Kidney glomerular epithelial cell (primary cell): ENCODE measurements at places on chromosomes 7 and 10.

DNA sequence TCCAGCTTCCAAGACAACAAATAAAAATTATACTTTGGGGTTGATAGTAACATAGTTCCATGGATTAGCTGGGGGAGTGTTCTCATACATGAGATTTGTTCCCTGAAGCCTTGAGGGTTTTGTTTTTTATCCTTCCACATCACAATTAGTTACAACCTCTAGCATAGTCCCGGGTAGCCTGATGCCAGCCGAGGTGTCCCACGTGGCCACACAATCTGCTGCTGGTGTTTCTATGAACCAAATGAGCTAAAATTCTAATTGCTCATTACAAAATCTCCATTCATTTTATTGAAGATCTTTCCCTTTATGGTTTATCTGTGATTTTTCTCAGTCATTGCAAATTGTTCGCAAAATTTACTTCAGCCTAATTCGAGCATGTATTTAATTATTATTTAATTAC, 84.7 kb downstream of the CACNA2D1 start:
- no peak for DNase-seq

- no peak for DNase-seq
These were observed 762.0 kb upstream of the IGFBP3 start for GRCh38 chr7:46682836-46683624.

DNA sequence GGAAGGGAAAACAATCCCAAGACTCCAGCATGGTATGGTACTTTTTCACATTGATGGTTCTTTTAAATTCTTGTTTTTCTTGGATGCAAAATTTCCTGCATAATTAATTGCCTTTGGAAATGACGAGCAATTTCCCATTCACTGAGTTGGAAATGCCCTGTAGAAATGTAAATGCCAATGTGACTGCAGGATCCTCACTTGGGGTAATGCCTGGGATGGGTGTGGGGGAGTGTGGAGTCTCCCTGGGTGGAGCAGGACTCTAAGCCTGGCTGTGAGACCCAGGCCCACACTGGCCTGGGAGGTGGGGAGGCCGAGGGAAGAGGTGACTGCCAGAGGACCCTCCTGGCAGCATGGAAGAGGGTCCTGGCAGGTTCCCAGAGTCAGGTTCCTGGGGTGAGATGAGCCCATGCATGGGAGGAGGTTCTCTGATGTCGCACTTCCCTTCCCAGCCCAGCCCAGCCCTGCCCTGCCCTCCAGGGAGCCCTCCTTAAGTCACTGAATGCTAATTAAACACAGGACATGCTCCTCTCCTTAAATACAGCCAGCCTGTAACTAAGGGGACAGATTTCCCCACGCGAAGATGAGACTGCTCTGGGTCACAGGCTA, 157.9 kb downstream of the GFRA1 start:
- no peak for DNase-seq

GRCh38 chr10:47420305-47421056, 36.4 kb upstream of the ZNF488 start:
- no peak for DNase-seq

- no peak for DNase-seq
These were observed 177.1 kb downstream of the USP6NL start for GRCh38 chr10:11434324-11434723.

DNA sequence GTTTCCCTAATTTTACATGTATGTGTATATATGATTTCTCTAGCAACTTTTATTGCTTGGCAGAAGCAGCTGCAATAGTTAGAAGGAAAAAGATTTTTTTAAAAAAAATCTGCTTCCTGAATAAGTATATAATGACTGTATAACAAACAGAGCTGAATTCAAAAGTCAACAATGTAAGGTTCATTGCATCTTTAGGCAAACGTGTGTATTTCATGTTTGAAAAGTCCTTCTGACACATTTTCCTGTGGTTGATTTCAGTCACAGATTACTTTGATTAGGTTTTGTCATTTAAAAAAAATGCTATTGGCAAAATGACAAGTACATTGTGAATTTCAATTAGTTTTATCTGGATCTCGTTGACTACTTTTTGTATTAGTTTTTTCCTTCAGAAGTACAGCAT, 231.0 kb downstream of the CSTF2T start:
- no peak for DNase-seq

GRCh38 chr10:4850397-4850796, 24.4 kb downstream of the AKR1E2 start:
- no peak for DNase-seq

DNA sequence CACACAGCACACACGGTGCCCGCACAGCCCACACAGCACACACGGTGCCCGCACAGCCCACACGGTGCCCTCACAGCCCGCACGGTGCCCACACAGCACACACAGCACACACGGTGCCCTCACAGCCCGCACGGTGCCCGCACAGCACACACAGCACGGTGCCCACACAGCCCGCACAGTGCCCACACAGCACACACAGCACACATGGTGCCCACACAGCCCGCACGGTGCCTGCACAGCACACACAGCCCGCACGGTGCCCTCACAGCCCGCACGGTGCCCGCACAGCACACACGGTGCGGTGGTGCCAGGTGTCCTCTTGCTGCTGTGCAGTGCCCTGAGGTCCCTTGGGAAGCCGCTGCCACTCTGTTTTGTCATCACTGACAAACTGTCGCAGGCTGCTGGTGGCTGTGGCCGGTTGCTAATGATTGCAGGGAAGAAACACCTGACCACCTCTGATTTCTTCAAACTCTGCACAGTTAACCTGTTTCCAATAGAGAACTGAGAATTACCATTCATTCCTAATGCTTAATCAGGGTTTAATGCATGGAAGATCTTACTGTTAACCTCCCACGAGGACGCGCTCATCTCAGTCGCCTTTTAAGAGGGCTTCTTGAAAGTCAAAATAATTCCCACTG, 66.9 kb downstream of the GLRX3 start:
- peak; percentile 5 for DNase-seq

- no peak for DNase-seq
These were observed 4.4 kb downstream of the RPS24 start for GRCh38 chr10:78038105-78038504.

- DNase-seq = no peak
These were observed 134.0 kb upstream of the TCF7L2 start for GRCh38 chr10:112816033-112816430.

GRCh38 chr7:20220921-20221547, 3.9 kb upstream of the MACC1 start:
- peak; percentile 63 for DNase-seq

- peak; percentile 95 for DNase-seq
These were observed 178.5 kb downstream of the NRP1 start for GRCh38 chr10:33155720-33156638.

- no peak for DNase-seq
These were observed 107.0 kb upstream of the ZNF716 start for GRCh38 chr7:57342954-57343353.

GRCh38 chr7:128874140-128875031, 11.7 kb downstream of the ATP6V1F start:
- DNase-seq = no peak

GRCh38 chr10:59857049-59857448, 49.3 kb downstream of the CCDC6 start:
- DNase-seq = no peak

DNA sequence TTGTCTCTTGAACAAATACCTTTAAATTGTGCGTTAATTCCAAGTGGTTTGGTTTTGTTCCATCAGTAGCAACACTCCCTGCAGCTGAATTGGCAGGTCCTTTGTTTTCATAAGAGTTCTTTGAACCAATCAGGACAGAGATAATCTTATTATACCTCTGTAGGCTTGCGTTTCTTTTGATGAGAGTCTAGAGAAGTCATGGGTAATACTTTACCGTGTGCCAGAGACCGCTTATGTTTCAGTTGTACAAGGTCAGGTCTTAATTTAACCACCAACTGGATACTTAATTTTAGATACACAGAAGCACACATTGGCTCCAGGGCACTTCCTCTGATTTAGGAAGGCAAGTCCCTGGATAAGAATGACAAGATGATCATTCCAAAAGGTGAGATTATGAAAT, at the start of gene ASB15:
Gene ASB15, plus strand, starts transcription at position 292 of the 400 bp plus-strand sequence. CDS start 12,682 bp downstream, outside the sequence.
- no peak for DNase-seq

DNA sequence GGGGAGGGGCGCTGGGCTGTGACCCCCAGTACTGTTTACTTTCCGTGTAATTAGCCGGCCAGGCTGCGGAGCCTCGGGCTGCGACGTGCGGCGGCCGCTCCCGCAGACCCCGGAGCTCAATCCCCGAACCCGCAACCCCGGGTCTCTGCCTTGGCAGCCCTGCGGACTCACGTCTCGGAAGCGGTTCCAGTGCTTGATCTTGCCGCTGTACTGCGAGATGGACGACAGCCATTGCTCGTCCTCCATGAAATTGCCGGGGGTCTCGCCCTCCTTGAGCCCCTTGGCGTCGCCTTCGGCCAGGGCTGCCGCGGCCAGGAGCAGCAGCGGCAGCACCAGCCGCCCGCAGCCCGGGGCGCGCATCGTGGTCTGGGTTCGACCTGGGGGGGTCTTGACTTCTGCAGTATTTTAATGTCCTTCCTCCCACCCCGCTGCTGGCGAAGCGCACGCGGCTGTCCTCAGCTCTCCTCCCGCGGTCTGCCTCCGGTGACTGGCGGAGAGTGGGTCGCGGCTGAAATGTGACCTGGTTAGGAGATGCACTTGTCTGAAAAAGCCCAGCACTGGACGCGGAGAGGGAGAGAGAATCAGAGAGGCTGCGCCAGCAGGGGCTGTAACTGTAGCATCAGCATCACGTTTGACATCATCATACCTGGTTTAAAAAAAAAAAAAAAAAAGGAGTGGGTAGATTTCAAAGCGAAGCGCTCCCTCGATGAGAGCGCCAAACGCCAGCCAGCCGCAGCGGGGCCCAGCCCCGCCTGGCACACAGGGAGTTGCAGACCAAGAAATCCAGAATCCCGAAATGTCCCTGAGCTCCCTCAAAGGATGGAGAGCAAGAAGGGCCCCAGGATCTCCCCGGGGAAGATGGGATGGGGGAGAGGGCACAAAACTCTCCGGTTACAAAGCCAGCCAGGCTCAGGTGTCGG, at the start of gene SPOCK2:
Gene SPOCK2, minus strand, starts transcription at position 583 of the 920 bp plus-strand sequence. Its CDS starts 223 bp downstream, at position 360.
- peak; percentile 22 for DNase-seq

- DNase-seq = no peak
These were observed 439.1 kb downstream of the AUTS2 start for GRCh38 chr7:70037171-70037933.

DNA sequence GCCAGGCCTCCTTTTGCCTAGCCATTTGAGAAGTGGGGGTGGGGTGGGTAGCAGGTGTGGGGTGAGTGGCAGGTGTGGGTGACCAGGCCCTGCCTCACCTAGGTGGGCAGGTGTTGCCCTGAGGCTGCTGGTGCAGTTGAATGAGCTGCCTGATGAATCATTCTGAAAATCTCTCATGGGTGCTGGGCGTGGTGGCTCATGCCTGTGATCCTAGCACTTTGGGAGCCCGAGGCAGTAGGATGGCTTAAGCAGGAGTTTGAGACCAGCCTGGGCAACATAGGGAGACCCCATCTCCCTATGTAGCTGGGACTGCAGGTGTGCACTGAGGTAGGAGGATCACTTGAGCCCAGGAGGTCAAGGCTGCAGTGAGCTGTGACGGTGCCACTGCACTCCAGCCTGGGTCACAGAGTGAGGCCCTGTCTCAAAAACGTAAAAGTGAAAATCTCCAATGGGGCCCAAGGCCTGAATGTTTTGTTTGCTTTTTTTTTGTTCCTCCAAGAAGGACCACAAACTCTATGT, 17.7 kb downstream of the TSPAN14 start:
- peak; percentile 13 for DNase-seq

- no peak for DNase-seq
These were observed 94.2 kb downstream of the NKX6-2 start for GRCh38 chr10:132691711-132692153.

DNA sequence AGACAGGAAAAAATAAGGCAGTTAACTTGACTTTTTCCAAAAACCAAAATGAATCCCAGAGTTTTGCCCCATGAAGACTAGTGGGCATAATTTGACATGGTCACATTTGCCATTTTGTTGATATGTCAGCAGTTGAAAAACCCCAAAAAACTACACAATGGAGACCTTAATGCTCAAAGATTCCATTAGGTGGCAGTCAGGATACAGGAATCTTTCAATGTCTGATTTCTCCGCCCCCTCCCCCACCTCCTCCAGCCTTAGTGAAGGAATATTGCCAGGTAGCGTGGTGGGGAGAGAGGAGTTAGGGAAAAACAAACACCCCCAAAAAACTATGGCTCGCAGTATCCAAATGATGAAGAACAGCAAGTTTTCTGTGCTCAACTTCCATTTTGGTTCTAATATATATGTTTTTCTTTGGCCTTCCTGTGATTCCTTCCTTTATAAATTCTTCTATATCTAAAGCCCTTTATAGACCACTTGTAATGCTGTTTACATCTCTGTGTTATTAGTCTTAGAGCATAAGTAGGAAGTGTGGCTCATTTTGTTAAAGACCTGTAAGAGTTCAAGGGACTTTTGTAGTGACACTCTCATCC, 6.7 kb upstream of the SMNDC1 start:
- peak; percentile 65 for DNase-seq

GRCh38 chr7:74084722-74085578, 1.3 kb downstream of the LIMK1 start:
- no peak for DNase-seq

GRCh38 chr7:20737840-20738448, 48.7 kb downstream of the SP8 start:
- DNase-seq = no peak
